ENCODE measurements at places on chromosomes 4 and X.

DNA sequence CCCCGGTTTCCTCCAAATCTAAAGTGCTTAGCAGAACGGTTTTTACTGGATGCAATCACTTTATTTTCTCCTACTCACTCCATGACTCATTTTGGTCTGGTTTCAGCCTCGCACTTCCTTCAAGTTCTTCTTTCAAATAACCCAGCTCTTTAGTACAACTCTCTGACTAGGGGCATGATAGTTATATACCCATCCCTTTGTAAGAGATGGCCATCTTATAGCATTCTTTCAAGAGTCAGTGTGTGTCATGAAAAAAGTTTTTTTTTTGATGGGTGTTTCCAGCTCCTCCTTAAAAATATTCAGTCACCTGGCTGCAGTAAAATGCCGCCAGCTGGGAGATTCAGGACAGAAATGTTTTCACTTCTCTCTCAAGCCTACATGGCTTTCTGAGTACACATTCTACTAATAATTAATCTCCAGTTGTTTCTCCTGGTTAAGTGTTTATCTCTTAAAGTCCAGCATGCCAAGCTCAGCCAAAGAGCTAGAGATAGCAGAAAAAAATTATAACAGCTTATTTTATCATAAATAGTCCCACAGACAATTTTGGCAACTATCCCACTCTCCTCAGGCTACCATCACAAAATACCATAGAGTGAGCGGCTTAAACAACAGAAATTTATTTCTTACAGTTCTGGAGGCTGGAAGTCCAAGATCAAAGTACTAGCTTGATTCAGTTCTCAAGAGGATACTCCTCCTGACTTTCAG lies 139.3 kb downstream of the GASK1B start:
- DNase-seq, result no peak

DNA sequence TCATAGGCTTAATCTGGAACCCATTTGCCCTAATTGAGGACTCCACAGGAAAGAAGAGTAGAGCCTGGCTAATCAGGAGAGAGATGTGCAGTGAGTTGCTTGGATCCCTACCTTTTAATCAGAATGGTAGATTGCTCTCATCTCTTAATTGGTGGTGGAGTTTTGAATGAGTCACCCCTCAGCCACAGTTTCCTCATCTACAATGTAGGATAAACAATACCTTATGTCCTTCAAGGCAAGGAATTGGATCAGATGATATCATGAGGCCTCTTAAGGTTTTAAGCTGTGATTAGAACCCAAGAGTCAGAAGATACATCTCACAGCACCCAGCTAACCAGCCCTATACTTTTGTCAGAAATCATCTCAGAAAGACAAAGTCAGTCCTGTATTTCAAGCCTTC lies 39.1 kb downstream of the PDGFRA start:
- no peak for DNase-seq

GRCh38 chrX:110394651-110395050 lies 36.0 kb downstream of the RTL9 start:
- no peak for DNase-seq

DNA sequence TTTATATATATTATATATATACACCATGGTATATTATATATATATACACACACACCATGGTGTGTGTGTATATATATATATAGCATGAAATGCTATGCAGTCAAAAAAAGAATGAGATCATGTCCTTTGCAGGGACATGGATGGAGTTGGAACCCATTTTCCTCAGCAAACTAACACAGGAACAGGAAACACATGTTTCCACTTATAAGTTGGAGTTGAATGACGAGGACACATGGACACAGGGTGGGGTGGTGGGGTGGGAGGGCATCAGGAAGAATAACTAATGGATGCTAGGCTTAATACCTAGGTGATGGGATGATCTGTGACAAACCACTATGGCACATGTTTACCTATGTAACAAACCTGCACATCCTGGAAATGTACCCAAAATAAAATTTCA lies 293.6 kb upstream of the NDST3 start:
- no peak for DNase-seq

GRCh38 chr4:85409251-85409650 lies 65.7 kb upstream of the ARHGAP24 start:
- no peak for DNase-seq

GRCh38 chrX:19746919-19747651 lies 140.3 kb downstream of the SH3KBP1 start:
- DNase-seq, result no peak

GRCh38 chrX:133414406-133415275 lies 648 bp downstream of the GPC4 start:
- peak; percentile 4 for DNase-seq

GRCh38 chr4:26947318-26947717 lies 86.7 kb downstream of the STIM2 start:
- no peak for DNase-seq

- peak; percentile 9 for DNase-seq
These were observed 154.2 kb downstream of the FHIP1A start for GRCh38 chr4:151563194-151563593.

DNA sequence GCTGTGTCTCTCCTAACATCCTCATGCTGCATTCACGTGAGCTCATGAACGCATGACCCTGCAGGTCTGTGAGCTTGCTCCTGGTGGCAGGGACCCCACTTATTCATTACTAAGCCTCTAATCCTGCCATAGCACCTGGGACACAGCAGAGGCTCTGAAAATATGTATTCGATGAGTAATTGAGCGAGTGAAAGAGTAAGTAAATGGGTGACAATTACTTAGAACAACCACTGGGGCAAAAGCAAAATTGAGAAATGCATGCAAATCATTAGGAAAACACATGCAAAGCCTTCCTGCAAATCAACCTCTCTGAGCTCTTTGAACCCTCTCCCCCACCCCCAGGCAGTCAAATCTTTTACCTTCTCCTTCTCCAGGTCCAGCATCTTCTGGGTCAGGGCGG lies 23.6 kb upstream of the C4orf50 start:
- DNase-seq, result no peak

- DNase-seq, result no peak
These were observed 20.6 kb upstream of the SUPT20HL2 start for GRCh38 chrX:24334461-24334860.

DNA sequence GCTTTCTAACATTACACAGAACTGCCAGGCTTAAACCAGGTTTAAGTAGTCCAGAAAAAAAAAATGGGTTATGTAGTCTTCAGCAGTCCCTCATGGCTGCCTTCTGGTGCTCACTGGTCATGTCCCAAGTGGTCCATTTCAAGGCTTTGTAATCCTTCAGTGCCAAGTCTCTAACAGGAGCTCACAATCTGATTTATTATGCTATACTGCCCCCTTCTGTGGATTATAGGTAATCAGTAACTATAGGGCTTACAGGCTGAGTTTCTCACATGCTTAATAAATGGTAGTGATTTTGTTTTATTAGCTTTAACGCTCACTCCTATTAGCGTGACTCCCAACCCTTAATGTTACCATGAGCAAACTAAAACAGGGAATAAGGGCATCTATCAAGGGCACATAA lies 92.5 kb upstream of the EDA2R start:
- DNase-seq, result no peak
